ENCODE measurements at places on chromosomes 11 and 22. TPM values are rescaled to one million over a fixed set of nuclear protein-coding genes. Genes with fewer than 3 reads are reported as not detected.

The CFAP300 gene
- not detected for total RNA-seq

The SAA4 gene
- not detected for total RNA-seq

DNA sequence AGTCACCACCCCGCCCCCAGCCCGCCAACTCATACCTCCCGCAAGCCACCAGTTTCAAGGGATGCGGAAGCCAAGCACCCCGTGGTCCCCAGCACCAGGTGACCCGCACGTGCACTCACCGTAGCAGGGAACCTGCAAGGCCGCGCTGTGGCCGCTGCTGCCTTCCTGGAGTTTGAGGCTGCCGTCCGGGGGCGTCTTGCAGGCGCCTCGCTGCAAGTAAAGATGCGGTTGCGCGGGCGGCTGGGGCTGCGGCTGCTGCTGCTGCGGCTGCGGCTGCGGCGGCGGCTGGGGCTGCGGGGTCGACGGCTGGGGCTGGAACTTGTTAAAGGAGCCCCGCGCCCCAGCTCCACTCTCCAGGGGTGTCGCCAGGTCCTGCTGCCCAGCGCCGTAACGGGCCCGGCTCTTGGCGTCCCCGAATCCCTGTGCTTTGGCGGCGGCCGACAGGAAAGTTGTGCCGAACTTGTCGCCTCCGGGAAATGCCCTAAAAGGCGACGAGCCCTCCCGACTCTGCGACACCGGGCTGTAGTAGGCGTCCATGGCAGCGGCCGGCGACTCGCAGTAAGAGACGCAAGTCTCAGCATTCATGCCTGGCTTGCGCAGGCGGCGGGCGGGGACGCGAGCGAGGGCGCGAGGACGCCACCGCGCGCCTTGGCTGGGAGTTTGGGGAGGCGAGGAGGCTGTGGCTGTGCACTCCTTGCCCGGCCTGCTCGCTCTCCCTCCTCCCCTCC, at the start of gene ALX4:
TSS of gene ALX4 (minus strand) at position 662 of the 728 bp plus-strand sequence. CDS start at position 585, 77 bp downstream.
- peak; percentile 65 for DNase-seq

DNA sequence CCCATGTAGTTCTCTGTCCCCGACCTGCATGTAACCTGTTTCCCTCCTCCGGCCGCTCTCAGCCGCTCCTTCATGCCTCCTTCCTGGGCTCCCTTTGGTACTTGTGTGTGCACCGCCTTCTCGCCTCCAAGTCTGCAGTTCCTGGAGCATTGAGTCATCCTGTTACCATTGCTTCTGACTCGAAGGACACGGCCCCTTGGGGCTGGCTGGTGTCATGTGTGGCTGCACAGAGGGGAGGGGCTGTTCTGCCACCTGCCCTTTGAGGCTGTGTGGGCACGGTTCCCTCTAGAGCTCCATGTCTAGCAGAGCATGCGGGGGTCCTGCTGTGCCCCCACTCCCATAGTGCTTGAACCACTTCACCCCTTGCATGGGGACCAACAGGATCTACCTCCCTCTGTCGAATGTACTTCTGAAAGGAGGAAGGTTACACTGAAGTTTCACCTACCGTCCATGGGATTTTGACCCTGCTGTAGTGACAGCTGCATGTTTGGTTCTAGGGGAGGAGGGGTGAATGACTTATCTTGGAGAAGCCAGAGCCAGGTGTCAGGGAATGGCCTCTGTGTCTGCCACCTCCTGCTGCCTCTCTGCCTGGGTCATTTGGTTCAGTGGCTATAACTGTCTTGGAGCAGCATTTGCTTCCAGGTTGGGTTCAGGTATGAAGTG, 39.6 kb downstream of the BCR start:
- DNase-seq: no peak

- DNase-seq: no peak
Observed at GRCh38 chr11:73402834-73403185, 26.6 kb downstream of the RELT start.

DNA sequence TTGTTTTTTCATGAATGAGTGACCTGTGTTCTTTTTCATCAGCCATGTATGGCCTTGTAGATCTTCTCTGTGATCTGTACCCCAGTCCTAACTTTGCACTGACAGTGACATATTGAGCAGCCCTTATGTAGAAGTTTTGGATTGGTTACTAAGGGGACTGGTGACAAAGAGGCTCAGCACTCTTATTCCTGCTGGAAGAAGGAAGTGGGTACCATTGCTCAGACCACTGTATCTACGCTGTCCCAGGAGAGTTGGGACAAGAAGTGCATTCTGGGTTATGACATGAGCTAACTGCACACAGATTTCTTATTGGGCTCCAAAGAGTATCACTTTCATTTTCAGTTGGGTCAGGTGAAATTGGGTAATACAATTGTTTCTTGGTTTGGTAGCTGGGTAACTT, 107.8 kb upstream of the RASSF10 start:
- no peak for DNase-seq

GRCh38 chr11:125224391-125225021, 60.0 kb downstream of the PKNOX2 start:
- DNase-seq: no peak
